ENCODE measurements at places on chromosomes 11 and 22.
A peak's percentile ranks its signal among the peaks of the same experiment; 100 is the strongest.

- DNase-seq: peak; percentile 31
Observed at GRCh38 chr22:43923631-43924464, at the start of gene PNPLA3. Gene PNPLA3 (plus strand): TSS chr22:43923805. CDS start chr22:43923912, 107 bp downstream.

DNA sequence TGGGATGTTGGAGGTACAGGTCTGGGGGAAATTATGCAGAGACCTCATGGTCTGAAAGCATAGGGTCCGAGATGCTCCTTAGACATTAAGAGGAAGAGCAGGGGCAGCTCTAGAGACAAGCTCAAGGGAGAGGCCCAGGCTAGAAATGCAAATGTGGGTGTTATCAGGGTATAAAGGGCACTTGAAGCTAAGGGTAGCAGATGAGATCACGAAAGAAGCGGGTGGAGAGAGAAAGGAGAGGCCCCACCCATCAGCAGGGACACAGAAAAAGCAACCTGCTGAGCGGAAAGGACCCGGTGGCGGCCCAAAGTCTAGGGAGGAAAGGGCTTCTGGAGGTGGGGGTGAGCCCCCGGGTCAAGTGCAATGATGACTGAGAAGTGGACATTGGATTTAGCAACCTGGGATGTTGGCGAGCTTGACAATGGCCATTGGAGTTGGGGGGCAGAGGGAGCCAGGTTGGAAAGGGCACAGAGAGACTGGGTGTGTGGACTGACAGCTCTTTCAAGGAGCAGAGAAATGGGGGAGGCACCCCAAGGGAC lies 8.9 kb downstream of the TMPRSS6 start:
- no peak for DNase-seq

DNA sequence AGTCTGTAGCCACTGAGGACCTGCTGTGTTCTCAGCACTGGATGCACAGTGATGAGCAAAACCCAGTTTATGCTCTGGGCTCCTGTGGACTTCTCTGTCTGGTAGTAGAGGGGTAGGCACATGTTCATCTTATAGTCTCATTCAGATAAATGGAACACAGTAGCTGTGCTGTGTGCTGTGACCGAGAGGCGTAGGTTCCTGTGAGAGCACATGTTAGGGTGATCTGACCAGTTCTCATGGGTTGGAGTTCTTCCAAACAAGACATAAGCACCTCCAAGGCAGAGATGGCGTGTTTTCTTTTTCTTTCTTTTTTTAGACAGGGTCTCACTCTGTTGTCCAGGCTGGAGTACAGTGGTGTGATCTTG lies 154.8 kb upstream of the RASSF10 start:
- no peak for DNase-seq

DNA sequence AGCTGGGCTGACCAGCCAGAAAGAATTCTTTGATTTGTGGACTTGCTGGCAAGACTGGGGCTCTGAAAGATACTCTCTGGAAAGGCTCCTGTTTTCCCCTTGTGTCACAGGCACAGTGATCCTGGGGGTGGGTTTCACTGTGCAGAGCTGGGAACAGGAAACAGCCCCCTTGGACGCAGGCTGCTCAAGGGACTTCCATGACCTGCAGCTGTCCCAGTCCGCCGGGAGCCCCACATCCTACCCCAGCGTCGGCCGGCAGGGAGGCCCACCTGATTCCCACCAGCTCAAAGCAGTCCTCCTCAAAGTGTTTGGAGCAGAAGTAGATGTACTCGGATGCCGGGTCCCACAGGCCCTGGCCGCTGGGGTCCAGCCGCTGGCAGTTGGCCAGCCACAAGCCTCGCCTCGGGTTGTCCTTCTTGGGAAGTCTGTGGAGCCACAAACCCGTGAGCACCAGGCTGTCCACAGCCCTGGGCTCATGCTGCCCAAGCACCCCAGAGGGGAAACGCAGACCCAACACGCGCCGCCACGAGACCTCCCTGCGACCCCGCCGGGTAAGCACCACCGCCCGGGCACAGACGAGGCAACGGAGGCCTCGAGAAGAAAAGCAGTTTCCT lies 824 bp downstream of the THAP7 start:
- no peak for DNase-seq

GRCh38 chr11:128318856-128319474 lies 268.4 kb downstream of the ETS1 start:
- no peak for DNase-seq

GRCh38 chr11:18706330-18707243 lies 8.0 kb downstream of the TMEM86A start:
- no peak for DNase-seq

- no peak for DNase-seq
Observed at GRCh38 chr11:97961431-97961830, 1059.3 kb upstream of the CNTN5 start.

- peak; percentile 65 for DNase-seq
Observed at GRCh38 chr11:47514825-47515647, 37.9 kb downstream of the CELF1 start.

Data from bone marrow (tissue), 2 donors.